ENCODE measurements at places on chromosomes 5 and 9. TPM values are rescaled to one million over a fixed set of nuclear protein-coding genes. Genes with fewer than 3 reads are reported as not detected.

Gene IL7R
- 3.2 TPM for total RNA-seq

Gene HTR1A
- total RNA-seq: not detected

Gene MEIKIN
- not detected for total RNA-seq

Gene PCDHB5
- 0.56 TPM for total RNA-seq

Gene DIPK1B
- 100 TPM for total RNA-seq

Gene ZNF483
- 1.3 TPM for total RNA-seq

Gene PDCD1LG2
- 11.7 TPM for total RNA-seq

Gene PCDHGA2
- total RNA-seq: 0.90 TPM

Data from endothelial cell of coronary artery (primary cell).